ENCODE measurements at places on chromosomes 11 and 22.

DNA sequence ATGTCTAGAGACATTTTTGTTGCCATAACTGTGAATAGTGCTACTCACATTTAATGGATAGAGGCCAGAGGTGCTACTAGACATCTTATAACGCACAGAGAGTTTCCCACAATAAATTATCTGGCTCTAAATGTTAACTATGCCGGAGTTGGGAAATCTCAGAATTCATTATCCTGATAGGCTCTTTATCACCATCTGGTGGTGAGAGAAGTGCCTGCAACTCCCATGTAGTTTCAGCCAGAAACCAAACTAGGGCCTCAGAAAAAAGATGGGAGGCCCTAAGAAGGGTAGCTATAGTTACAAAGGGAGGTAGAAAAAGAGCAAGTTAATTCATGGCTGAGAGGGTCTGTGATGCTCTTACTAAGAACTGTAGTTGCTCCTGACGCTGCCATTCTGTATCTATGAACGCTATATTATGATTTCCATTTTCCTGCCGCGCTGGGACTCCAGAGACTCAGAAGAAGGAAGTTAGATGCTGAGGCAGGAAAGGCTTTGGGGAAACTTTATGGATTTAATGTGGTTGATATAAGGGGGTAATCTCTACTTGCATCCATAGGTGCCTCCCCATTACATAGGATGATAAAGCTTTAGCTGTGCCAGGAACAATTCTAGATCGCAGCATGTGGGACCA lies 22.9 kb upstream of the MRPL17 start:
- DNase-seq, result peak; percentile 36

- no peak for DNase-seq
Measured at GRCh38 chr11:117842131-117842941, 17.8 kb upstream of the FXYD2 start.

GRCh38 chr11:117300283-117300663 lies 9.1 kb downstream of the BACE1-AS start:
- DNase-seq, result peak; percentile 53

DNA sequence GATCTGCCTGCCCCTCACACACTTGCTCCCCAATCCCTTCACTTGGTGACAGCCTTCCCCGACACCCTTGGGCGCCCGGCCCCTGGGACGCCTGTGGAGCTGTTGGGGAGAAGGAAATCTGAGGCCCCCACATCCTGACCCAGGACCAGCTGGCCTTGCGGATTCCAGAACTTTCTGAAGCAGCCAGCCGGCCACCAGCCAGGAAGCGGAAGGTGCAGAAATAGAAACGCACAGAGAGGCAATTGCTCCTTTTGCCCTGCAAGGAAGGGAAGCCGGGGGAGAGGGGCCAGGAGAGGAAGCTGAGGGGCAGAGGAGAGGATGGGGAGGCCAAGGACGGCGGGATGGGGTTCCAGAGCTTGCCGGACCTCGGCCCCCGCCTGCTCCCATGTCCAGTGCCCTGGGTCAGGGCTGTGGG lies 66.7 kb upstream of the LINC01488 start:
- peak; percentile 71 for DNase-seq

DNA sequence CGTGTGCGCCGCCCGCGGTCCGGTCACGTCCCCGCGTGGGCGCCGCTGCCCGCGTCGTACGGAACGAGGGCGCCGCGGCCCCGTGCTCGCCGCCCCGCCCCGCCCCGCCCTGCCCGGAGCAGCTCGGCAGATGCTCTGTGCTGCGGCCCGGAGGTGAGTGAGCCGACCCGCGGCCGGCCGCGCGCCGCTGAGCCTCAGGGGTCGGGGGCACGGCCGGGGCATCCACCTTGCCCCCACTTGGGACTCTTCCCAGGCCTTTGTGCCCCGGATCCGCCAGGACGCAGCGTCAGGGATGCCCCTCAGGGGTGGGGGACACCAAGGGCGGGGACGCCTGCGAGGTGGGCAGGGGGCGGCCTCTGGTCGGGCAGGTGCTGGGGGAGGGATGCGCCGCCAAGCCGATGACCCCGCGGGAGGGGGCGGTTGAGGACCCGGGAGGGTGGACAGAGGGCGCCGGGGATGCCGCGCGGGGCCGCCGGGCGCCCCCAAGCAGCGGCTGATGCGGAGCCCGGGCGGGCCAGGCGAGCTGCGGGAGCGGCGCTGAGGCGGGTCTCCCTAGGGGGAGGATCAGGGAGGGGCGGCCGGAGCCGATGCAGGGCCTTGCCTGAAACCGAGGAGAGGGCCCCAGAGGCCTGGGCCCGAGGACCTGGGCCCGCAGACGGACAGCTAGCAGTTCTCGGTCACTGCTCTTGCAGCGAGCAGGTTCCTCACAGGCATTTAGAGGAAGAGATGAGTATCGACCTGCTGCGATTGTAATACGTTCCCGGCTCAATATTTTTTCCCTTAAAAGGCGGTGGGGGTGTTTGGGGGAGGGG lies at the start of gene GNAZ:
GNAZ (plus strand) TSS at position 102 of the 812 bp plus-strand sequence. CDS start 25,177 bp downstream, outside the sequence.
- DNase-seq, result peak; percentile 87
